Activated B cell treated with CpG ODN at 0.5 μM for 24 hours (primary cell): ENCODE measurements at places on chromosomes 12 and 14. TPM values are rescaled to one million over a fixed set of nuclear protein-coding genes. Genes with fewer than 3 reads are reported as not detected.

GRCh38 chr14:82009076-82009475 lies 475.4 kb upstream of the SEL1L start:
- DNase-seq: no peak

GRCh38 chr12:89450907-89451306 lies 73.7 kb downstream of the GALNT4 start:
- no peak for DNase-seq

GLIPR1L1 gene
- total RNA-seq: not detected in 2 replicates

- no peak for DNase-seq
Measured at GRCh38 chr14:61872452-61872851, 110.2 kb downstream of the SNAPC1 start.

PTPN6 gene
- total RNA-seq: 371 and 393 TPM in 2 replicates

DNA sequence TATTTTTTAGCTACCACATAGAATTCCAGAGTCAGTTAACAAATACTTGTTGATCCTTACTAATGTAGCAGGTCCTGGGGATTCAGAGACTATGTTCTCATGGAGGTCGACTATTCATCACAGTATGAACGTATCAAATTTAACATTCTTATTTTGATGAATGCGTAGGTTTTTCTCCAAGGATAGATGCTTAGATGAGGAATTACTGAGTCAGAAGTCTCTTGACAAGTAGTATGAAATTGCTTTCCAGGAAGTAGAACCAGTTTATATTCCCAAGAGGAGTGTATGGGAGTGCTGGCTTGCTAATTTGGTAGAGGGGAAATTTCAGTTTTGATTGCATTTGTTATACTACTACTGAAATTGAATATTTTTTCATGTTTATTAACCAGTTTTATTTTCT lies 42.8 kb upstream of the CRADD start:
- DNase-seq: no peak

DNA sequence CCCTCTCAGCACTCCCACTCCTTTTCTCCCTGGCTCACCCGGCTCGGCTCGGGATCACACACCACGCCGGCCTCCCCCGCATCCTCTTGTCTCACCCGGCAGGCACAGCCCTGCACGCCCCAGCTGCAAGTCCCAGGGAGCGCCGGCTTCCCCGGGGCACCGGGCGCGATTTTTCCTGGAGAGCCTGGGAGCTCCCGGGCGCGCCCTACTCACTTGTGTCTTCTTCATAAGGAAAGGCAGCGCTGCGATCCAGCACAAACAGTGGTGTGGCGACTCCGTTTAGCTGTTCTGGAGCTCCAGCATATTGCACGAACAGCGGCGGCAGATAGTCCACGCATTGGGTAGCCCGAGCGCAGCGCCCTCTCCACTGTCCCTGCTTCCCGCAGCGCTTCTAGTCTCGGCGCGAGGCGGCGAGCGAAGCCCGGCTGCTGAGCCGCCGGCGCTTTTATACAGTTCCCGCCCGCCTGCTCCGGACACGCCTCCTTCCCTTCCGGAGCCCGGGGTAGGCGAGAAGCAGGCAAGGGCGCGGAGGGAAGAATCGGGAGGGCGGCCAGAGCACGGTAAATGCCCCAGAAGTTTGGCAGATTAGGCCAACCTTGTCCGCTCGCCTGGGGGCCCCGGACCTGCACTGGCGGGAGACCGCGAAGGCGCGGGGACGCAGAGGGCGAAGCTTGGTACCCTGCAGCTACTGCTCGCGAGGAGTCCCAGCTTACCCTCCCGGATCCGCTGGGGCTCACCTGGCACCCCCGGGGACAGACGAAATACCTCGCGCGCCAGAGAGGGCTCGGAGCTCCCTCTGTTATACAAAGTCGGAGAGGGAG lies at the start of gene KITLG:
Gene KITLG, minus strand, starts transcription at position 421 of the 821 bp plus-strand sequence. Its CDS starts 193 bp downstream, at position 228.
- DNase-seq: no peak

- DNase-seq: no peak
Measured at GRCh38 chr14:37972941-37973887, 234.5 kb upstream of the SSTR1 start.

KCNA5 gene
- 0.42 and 0.81 TPM in 2 replicates for total RNA-seq

- DNase-seq: no peak
Measured at GRCh38 chr12:104404781-104405180, 52.0 kb upstream of the CHST11 start.

GRCh38 chr12:25958428-25959070 lies at the start of gene RASSF8:
Gene RASSF8, plus strand, starts transcription at chr12:25958682. Its CDS starts 96,662 bp downstream, at chr12:26055344.
- peak; percentile 48 for DNase-seq

GRCh38 chr14:59272633-59273032 lies 84.2 kb downstream of the DAAM1 start:
- no peak for DNase-seq

LMO3 gene
- not detected in 2 replicates for total RNA-seq

DNA sequence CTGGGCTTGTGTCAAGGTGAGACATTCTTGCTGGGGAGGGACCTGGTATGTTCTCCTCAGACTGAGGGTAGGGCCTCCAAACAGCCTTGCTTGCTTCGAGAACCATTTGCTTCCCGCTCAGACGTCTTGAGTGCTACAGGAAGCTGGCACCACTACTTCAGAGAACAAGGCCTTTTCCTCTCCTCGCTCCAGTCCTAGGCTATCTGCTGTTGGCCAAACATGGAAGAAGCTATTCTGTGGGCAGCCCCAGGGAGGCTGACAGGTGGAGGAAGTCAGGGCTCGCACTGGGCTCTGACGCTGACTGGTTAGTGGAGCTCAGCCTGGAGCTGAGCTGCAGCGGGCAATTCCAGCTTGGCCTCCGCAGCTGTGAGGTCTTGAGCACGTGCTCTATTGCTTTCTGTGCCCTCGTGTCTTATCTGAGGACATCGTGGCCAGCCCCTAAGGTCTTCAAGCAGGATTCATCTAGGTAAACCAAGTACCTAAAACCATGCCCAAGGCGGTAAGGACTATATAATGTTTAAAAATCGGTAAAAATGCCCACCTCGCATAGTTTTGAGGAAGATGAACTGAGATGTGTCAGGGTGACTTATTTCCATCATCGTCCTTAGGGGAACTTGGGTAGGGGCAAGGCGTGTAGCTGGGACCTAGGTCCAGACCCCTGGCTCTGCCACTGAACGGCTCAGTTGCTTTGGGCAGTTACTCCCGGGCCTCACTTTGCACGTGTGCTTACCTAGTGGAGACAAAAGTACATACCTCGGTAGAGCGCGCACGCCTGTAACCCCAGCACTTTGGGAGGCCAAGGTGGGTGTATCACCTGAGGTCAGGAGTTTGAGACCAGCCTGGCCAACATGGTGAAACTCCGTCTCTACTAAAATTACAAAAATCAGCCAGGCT lies 4.3 kb downstream of the GAPDH start:
- no peak for DNase-seq

GRCh38 chr14:100675699-100676684 lies 50.7 kb upstream of the DLK1 start:
- no peak for DNase-seq

GRCh38 chr12:128408669-128409068 lies 141.7 kb downstream of the TMEM132C start:
- DNase-seq: no peak

GRCh38 chr12:55250944-55251343 lies 6.5 kb downstream of the OR6C74 start:
- DNase-seq: no peak

GRCh38 chr12:13049816-13050215 lies 5.6 kb downstream of the FAM234B start:
- no peak for DNase-seq

GRCh38 chr12:96192926-96193573 lies 1.1 kb upstream of the ELK3 start:
- no peak for DNase-seq

DNA sequence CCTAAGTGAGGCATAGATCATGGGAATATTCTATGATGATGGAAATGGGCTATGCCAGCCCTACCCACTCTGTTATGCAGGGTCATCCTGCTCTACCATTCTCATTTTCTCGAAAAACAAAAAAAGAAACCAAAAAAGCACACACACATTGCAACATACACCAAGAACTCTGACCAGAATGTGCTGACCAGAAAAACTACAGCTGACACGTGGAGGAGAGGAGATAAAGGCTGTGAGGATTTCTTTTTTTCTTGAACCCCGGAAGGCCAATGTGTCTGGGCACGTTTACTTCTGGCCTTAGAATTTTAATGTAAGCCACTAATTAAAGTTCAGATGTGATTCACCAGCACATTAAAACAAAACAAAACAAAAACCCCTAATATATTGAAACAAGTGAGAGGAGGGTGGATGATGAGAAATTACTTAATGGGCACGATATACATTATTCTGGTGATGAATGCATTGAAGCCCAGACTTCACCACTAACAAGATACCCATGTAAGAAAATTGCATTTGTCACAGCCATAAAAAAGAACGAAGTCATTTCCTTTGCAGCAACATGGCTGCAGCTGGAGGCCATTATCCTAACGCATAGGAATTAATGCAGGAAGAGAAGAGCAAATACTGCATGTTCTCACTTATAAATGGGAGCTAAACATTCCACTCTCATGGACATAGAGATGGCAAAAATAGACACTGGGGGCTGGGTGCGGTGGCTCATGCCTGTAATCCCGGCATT lies 66.3 kb upstream of the PLEKHG3 start:
- DNase-seq: no peak

ERP27 gene
- 3.8 and 5.4 TPM in 2 replicates for total RNA-seq

DNA sequence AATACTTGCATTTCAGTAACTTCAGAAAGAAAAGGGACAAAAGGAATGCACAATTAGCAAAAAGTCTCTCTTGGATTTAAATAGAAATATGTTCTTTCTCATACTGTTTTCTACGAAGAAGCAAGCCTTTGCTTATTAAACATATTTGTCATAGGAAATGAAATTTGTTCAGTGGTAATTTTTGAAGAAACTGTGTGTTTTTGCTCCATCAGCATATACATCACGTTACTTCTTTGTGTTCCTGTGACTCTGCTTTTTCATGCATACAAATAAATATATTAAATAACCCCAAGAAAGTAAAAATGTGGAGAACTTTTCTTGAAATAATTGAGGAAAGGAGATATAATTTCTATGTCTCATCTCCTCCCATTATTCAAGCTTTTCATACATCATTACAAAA lies 39.7 kb downstream of the CD163L1 start:
- no peak for DNase-seq

DNA sequence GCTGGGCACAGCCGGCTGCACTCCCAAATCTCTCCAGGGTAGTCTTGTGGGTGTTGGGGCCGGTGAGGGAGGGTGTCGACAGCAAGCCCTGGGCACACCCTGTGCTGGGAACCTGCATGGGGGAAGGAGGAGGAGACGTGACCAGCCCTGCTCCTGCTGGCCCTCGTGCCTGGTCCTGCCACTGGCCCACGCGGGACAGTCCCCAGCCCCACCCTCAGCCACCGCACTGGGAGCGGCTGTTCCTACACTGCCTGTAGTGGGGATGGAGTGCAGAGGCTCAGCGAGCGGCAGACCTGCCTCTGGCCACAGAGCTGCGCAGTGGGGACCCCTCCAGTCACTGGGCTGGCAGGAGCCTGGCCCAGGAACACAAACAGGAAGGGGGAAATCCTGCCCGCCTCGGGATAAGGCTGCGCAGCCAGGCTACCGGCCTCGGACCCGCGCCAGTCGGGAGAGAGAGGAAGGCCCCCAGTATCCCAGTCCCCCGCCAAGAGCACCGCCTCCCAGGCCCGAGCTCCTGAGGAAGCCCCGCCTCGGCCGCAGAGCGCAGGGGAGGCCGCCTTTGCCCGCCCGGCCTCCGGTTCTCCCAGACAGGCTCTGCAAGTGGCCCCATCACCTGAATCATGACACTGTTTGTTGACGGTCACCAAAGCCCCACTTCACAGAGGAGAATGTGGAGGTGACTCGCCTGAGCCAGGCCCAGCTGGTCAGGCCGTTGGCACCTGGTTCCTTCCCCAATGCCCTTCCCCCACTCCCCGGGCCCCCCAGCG lies 10.6 kb downstream of the AHNAK2 start:
- no peak for DNase-seq

- DNase-seq: no peak
Measured at GRCh38 chr14:53758141-53758540, 198.5 kb downstream of the BMP4 start.

ADAMTS20 gene
- total RNA-seq: not detected in 2 replicates

GRCh38 chr12:52400906-52401305 lies 5.2 kb downstream of the KRT82 start:
- DNase-seq: no peak

DNA sequence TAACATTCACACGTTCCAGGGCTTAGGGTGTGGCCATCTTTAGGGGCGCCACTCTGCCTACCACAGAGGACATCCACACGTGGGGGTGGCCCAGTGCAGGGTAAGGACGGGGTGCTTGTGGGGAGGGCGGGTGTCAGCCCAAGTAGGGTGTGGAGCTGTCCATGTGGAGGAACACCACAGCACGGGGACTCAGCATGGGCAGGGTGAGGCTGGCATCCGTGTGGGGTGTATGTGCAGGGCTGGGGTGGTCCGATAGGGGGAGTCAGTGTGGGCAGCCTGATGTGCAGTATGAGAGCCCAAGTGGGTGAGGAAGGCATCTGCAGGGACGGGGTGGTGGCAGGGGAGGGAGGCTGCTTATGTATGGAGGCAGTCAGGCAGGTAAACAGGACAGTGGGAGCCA lies 17.7 kb downstream of the PSMC1 start:
- DNase-seq: no peak

DNA sequence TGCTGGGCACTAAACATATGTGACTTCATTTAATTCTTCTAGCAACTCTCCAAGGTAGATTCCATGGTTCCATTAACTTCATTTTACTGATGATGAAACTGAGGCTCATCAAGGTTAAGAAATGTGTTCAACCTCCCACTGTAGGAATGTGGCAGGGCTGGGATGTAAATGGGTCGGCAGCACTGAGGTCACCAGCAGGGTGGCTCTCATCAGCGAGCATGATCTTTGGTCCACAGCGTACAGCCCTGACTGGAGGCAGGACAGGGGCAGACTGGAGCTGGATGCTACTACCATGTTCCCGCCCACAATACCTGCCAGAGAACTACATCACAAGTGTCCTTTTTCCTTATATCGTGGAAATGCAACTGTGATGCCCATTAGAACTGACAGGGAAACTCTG lies 4.6 kb downstream of the APPL2 start:
- no peak for DNase-seq

DNA sequence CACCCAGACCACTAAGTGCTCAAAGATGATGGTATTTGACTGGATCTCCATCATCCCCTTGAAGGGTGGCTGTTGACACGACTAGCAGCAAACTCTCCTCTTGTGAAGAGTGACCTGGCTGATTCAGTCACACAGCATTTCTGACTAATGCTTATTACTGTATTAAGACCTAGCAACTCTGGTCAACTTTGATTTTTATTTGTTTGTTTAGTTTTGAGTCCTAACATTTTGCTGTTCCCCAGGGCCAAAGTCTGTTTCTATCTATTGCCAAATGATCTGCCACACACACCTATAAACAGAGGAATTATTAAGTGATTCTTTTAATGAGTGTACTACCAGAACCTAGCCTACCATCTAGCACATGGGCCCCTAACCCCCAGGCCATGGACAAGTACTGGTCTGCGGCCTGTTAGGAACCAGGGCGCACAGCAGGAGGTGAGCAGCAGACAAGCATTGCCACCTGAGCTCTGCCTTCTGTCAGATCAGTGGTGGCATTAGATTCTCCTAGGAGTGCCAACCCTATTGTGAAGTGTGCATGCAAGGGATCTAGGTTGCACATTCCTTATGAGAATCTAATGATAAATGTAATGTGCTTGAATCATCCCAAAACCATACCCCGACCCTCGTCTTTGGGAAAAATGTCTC lies 120.0 kb downstream of the RPS6KA5 start:
- DNase-seq: no peak
